ENCODE measurements at places on chromosomes 6 and 20.
A peak's percentile ranks its signal among the peaks of the same experiment; 100 is the strongest.

DNA sequence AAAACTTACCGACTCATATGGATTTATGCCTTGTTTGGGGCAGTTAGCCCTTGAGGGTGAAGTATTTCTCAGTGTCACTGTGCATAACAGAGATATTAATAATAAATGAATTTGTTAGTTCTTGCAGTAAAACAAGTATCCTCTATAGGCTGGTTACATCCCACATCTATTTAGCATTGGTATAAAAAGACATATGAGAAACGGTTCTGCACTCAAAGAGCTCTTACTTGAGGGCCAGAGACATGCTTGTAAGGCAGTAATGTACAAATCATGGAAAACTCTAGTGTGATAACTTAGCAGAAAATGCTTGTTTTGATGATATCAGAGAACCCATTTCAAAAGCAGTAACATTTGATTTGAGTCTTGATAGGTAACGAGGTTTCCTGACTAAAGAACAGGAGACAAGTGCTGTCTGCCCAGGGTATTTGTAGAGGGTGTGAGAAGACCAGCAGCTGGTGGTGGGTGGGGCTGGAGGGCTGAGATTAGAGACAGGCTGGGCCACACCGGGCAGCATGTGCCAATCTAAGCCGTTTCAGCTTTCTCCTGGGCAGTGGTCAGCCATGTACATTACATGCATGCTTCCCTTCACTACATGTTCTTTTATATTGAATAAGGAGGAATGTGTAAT lies 46.3 kb downstream of the TULP4 start:
- DNase-seq = no peak

- DNase-seq = no peak
These were observed 186.2 kb upstream of the CST7 start for GRCh38 chr20:24762791-24763350.

DNA sequence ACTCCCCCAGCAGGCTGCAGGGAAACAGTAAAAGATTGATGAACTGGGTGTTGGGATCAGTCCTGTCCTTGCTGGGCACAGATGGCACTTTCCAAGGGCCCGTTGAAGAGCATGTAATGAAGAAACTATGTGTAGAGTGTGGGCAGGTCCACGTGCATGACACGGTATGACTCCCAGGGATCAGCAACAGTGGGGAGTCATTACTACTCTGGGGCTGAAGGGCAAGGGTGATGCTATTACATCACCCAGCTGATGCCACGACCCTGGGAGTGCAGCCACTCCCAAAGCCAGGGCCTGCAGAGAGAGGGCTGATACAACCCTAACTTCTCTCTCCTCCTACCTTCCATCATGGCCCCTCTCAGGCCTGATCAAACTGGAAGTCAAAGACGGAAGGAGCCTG lies 20.1 kb downstream of the KCNK17 start:
- DNase-seq = no peak

- DNase-seq = no peak
These were observed 32.0 kb downstream of the TSPYL4 start for GRCh38 chr6:116221911-116222310.

GRCh38 chr6:24064106-24064505 lies 61.9 kb upstream of the NRSN1 start:
- DNase-seq = peak; percentile 3

- no peak for DNase-seq
These were observed 48.1 kb downstream of the TM9SF4 start for GRCh38 chr20:32157611-32158010.

DNA sequence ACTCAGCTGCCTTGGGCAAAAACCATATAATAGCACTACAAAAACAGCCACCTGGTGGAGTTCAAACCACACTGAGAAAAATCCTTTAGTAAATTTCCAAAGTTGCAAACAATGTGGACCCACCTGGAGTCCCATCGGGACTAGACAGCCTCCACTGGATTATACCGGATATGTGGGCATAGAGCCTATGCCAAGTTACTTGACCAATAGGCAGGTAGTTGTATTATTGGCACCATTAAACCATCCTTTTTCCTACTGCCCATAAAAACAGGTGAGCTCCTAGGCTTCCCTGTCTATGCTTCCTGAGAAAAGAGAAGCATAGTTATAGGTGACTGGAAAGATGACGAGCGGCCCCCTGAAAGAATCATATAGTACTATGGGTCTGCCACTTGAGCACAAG lies 51.7 kb upstream of the ADGRF4 start:
- no peak for DNase-seq

DNA sequence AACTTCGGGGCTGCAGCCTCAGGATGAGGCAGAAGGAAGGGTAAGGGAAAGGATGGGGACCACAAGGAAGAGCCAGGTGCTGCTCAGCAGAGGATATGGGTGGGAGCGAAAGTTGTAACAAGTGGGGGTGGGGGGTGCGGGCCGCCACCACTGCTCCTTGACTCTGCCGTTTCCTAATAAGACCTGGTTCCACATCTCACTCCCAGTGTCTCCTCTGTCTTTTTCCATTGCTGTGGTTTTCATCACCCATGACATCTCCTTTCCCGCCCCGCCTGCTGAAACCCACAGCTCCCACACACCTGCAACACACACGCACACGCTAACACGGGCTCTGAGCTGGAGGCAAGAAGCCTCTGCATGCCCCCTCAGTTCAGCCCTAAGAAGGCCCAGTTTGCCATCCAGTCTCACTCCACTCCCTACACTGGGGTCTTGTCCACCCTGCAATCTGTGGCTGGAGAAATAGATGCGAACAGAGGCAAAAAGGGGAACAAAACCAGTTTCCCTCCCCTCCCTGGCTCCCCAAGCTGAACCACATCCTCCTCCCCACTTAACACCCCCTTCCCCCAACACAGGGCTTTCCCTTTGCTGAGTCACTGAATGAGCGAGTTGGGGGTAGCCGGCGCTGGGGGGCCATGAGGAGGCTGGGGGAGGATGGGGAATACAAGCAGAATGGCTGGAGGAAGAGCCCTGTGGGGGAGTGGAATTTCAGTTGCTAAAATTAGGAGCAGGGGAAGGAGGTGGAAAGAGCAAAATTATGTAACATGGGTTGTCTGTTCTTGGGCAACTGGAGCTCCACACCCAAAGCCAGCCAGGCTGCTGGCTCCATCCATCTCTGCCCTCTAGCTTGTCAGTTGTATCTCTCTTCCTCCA lies 11.5 kb downstream of the NFKBIL1 start:
- peak; percentile 79 for DNase-seq

GRCh38 chr6:107154131-107154800 lies 39.0 kb upstream of the BEND3 start:
- no peak for DNase-seq

- DNase-seq = no peak
These were observed 37.7 kb downstream of the HLA-DRB5 start for GRCh38 chr6:32492351-32492750.

DNA sequence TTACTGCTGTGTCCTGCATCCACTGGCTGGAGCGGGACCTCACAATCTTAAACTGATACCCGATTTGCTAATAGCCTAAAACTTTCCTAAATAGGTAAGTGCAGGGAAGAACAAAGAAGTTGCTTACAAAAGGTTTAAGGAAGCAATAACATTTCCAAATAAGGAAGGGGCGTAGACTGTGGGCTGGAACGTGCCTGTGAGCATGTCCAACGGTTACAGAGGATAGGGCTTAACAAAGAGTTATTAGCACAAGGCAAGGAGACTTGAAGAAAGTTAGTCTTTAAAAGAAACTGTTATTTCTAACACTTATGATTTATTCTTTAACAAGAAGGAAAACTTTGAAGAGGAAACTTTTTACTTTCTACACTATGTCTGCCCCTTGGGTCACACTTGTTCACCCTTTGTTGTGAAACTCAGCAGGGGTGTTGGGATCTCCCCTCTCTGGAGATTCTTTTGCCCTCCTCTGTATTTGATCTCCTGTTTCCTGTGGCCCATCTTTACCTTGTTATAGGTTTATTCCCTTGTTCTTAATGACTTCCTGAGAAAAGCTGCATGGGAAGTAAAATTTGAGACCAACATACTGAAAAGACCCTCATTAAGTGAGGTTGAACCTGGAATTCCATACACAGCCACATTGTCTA lies 28.7 kb downstream of the KAT14 start:
- DNase-seq = no peak

DNA sequence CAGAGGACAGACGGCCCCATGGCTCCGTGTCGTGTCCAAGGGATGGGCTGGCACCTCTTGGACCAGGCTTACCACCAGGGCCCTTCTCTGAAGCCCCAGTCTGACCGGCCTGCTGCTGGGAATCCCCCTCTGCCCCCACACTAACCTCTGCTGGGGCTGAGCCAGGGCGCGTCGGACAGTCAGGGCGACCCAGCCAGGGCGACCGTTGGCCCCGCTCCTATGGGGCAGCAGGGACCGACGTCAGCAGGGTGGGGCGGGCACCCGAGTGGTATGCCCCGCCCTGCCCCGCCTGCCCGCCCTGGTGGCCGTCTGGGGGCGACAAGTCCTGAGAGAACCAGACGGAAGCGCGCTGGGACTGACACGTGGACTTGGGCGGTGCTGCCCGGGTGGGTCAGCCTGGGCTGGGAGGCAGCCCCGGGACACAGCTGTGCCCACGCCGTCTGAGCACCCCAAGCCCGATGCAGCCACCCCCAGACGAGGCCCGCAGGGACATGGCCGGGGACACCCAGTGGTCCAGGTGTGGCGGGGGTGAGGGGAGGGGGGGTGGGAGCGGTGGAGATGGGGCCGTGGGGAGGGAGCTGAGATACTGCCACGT lies at the start of gene SLC17A9:
Gene SLC17A9 (plus strand): TSS at position 337 of the 595 bp plus-strand sequence. CDS start 122 bp downstream, at position 459.
- DNase-seq = peak; percentile 48

DNA sequence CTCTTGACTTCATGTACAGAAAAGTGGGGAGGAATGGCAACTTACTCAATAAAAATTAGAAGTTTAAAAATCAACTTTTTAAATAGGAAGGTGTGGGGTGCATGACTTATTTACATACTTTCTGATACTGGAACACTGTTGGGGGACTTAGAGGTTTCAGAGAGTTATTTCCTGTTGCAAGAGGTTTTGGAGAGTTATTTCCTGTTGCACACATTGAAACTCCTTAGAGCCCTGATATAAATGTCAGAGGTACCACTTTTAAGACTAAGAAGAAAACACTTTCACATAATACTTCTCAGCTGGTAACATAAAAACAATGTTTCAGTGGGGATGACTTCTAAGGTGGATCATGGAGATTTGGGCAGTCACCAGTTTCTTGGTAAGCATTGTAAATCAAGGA lies 579.9 kb downstream of the MMUT start:
- DNase-seq = no peak

- DNase-seq = peak; percentile 52
These were observed 67.8 kb downstream of the SYTL3 start for GRCh38 chr6:158717341-158718330.

GRCh38 chr6:44582930-44583329 lies 195.4 kb downstream of the CDC5L start:
- DNase-seq = no peak

- no peak for DNase-seq
These were observed 43.5 kb downstream of the PRKN start for GRCh38 chr6:162684052-162684451.

DNA sequence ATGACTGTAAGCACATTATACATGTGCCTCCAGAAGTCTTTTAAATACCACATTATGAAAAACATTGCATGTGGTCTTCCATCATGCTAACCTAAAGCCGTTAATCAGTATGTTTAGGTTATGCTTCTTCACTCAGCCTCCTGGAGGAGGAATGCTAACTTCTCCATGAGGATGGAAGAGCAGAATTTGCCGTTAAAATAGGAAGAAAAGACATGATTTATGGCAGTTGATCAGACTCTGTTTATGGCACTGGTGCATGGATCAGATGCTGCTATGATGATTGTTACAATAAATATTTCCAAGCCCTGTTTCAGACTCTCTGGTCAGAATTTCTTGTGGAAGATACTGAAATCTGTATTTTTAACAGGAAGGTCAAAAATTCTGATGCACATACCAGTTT lies 31.7 kb downstream of the MAP3K4 start:
- no peak for DNase-seq

DNA sequence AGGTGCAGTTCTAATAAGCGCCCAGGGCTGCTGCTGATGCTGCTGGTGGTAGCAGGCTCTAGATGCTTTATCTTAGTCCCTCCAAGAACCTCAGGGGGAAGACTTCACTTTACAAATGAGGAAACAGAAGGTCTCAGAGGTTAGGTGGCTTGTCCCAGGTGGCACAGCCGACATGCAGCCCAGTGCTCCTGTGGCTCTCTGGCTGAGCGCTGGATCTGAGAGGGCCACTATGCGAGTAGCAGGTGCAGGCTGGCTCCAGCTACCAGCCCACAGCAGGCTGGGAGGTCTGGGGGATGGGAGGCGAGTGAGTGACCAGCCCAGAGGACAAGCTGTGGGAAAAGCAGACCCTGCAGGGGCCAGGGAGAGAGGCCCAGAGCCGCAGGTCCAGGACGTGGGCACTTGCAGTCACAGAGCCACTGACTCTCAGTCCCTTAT lies 90.9 kb downstream of the PRND start:
- peak; percentile 23 for DNase-seq

GRCh38 chr6:124660185-124660584 lies 302.1 kb upstream of the RNF217 start:
- DNase-seq = no peak

- no peak for DNase-seq
These were observed 10.8 kb downstream of the APMAP start for GRCh38 chr20:24981790-24982189.

DNA sequence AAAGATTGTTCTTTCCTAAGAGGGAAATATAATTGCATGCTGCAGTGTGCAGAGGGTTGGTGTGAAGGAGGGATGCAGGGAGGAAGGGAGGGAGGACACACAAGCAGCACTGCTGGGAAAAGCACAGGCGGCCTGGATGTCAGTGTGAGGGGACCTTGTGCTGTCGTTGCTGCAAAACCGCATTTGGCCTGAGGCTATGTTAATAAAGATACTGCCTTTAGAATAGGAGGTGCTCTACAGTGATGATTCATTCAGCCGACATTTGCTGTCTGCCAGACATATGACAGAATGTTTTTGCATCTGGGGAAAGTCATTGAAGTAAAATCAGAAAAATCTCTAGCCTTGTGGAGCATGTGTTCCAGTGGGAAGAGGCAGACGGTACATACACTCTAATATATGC lies 50.5 kb upstream of the TRIM26 start:
- DNase-seq = no peak

GRCh38 chr6:15511248-15512125 lies 151.3 kb downstream of the DTNBP1 start:
- DNase-seq = no peak

DNA sequence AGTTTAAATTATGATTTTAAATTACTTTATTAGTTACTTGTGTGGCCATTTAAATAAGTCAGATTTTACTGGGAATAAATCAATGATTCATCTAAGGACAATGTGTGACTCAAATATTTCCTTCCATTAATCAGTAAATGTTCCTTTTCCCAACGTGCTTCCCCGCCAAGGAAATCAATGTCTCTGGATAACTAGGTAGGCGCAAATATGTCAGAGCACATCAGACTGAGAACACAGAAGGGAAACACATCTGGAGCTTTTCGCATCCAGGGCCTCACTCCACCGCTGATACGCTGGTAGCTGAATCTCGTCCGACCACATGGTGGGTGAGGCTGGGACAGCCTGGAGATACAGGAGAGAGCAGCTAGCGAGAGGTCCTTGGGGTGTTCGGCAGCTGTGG lies 56.4 kb upstream of the RPS6KA2 start:
- no peak for DNase-seq

GRCh38 chr6:44102527-44102926 lies 24.7 kb downstream of the MRPL14 start:
- DNase-seq = no peak

GRCh38 chr6:93749191-93749590 lies 329.8 kb upstream of the EPHA7 start:
- DNase-seq = no peak
